NCI-H524 treated with DMSO at 0.1 percent for 48 hours (cell line): ENCODE measurements at places on chromosomes 5 and 9.

DNA sequence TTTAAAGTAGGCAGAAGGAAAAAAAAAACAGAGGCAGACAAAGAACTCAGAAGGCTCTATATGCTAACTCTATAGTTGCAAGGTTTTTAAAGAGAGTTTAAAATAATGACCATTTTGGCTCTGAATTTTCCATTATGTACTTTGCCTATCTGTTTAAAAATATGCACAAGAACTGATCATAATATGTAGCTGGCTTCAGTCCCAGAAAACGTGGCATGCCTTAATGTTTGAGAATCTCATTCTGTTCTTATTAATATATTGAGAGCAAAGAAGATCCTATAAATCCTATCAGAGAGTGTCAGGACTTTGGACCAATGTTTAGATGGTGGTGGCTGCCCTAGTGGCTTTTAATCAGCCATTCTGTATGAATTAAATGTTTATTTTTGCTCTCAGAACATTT is 121.5 kb downstream of the JMY start:
- no peak for DNase-seq

- peak; percentile 70 for DNase-seq
These were observed 11.7 kb downstream of the MED7 start for GRCh38 chr5:157130925-157131324.

GRCh38 chr5:172380987-172381643 is 73.2 kb downstream of the SH3PXD2B start:
- DNase-seq: no peak

- no peak for DNase-seq
These were observed 15.9 kb downstream of the PPP2R2B start for GRCh38 chr5:146862641-146863040.

- no peak for DNase-seq
These were observed 88.1 kb downstream of the FGF1 start for GRCh38 chr5:142597546-142598337.

DNA sequence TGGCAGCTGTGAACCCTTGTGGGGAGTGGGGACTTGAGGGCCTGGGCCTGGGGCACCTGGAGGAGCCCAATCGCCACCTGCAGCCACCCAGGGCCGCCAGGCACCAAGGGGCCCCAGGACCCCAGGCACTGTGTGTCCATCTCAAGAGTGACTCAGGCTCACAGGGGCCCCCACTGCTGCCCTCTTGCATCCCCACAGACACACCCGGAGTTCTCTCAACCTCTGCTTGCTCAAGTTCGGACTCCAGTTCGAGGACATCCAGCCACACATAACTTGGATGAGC is 51.9 kb downstream of the MRPL36 start:
- DNase-seq: no peak

DNA sequence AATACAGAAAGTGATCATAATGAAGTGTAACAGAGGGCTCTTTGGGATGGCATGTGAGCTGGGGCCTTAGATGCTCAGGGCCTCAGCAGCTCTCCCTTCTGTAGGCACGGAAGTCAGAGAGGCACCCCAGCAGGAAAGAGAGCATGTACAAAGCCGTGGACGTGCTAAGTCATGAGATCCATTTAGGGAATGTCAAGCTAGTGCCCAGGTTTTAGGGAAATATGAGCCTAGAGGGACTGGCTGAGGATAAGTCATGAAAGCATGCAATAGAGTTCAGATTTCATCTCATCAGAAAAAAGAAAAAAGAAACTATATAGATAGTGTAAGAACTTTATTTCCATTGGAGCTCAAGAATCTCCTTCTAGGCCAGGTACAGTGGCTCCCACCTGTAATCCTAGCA is 379.5 kb upstream of the KLF4 start:
- no peak for DNase-seq

DNA sequence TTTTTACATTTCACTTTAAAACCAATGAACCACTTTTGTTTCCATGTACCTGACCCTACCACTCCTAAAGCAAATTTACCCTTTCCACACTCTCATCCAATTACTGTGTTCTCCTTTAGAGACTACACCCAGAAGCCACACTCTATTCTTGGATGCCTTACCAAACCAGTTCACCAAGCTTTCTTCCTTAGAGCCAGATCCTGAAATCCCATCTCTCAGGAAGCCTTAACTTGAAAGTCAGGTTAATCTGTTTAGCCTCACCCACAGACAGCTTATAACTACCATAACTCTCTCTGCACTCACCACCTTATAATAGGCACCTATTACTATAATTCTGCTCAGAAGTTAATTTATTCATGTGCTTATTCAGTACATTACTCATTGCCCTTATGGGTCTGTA is 4.3 kb downstream of the CSNK1A1 start:
- no peak for DNase-seq

GRCh38 chr5:133814152-133814551 is 154.3 kb downstream of the C5orf15 start:
- DNase-seq: no peak

- DNase-seq: no peak
These were observed 344.2 kb downstream of the SPATA31D1 start for GRCh38 chr9:82332774-82333152.

DNA sequence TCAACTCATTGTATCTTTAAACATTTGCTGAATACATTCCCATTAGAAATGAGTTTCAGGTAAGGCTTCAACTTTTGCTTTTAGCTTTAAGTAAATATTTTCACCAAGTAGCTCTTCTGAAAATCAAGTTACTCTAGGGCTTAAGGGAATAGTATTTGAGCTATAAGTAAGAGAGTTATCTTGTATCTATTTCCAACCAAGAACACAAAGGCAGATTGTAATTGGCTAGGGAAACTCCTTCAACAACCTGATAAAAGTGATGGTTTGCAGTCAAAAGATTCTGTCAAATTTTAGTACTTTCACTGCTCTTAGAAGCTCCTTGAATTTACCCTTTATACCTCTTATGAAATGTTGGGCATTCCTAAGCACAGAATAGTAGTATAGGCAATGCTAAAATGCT is 13.0 kb downstream of the ELL2 start:
- no peak for DNase-seq

DNA sequence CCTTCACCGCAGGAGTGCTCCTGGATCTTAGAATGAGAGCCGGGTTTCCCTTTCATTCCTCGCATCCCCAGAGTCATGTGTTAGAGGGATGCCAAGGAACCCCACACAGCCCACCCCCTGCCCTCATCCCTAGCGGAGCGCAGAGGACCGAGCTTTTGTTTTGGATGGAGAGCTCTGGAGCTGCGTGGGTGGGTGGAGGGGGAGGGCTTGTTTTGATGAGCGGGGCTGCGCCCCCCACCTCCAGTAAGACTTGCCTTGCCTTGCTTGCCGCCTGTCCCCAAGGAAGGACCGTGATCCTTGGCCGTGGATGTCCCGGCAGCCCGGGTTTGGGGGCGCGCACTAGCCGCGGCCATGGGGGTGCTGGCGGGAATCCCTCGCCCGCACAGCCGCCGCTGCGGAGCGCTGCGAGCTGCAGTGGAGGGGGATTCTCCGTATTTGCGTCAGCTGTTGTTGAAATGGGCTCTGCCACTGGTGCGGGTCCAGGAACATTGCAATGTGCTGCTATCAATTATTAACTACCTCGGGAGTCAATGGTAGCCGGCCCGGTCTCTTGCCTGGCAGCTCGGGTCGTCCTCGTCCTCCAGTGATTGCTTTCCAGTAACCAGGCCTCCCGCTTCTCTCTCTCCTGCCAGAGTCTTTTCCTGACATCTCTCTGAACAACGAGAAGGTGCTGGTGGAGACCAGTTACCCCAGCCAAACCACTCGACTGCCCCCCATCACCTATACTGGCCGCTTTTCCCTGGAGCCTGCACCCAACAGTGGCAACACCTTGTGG is 1.0 kb downstream of the EGR1 start:
- no peak for DNase-seq

GRCh38 chr9:21160178-21160577 is 6.3 kb downstream of the IFNA21 start:
- no peak for DNase-seq

DNA sequence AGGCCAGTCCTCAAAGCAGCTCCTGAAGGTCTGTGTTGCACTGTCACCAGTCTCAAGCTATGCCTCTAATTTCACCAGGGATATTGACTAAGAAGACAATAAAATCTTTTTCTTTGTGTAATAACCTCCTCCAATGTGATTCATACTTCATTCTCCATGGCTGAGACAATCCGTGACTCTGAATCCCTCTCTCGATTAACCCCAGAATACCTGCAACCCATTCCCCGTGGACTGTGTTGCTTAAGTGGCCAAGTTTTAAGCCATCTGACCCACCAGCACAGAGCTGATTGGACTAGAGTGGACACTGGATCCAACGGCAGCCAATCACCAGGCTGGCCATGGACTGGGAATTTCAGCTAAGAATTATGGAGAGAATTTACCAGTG is 5.4 kb upstream of the CCIN start:
- DNase-seq: no peak

GRCh38 chr5:177595991-177596774 is 3.7 kb upstream of the B4GALT7 start:
- no peak for DNase-seq

GRCh38 chr5:59190746-59191145 is 607.9 kb downstream of the RAB3C start:
- no peak for DNase-seq

GRCh38 chr5:3446410-3446809 is 149.2 kb upstream of the IRX1 start:
- no peak for DNase-seq

DNA sequence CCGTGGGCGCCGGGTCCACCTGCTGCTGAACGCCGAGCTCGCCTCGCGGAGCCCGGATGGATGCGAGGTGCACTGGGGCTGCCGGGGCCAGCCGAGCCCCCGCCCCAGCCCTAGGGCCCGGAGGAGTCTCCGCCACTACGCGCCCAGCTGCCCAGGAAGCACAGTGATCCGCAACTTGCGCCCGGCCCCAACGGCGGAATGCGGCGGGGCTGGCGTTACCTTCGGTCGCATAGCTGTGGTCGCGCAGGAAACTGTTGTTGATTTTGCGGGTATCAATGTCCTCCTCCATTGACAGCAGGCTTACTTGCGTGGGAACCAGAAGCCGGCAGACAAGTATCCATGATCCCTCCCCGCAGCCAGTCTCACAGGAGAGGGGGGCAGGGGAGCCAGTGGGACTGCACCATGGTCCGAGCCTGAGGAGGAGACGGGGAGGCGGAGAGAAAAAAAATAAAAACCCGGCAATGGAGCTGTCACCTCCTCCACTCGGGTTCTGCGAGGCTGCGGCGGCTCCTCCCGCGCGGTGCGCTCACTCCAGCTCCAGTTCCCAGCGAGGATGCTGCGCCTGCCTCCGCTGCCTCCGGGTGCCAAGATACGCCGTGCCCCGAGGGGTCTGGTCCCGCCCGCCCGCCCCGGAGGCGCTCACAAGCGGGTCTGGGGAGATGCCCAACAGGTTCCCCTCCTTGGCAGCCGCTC is 628 bp downstream of the PPP2R2B start:
- DNase-seq: no peak

GRCh38 chr5:142883025-142883424 is 112.8 kb downstream of the ARHGAP26 start:
- DNase-seq: no peak

DNA sequence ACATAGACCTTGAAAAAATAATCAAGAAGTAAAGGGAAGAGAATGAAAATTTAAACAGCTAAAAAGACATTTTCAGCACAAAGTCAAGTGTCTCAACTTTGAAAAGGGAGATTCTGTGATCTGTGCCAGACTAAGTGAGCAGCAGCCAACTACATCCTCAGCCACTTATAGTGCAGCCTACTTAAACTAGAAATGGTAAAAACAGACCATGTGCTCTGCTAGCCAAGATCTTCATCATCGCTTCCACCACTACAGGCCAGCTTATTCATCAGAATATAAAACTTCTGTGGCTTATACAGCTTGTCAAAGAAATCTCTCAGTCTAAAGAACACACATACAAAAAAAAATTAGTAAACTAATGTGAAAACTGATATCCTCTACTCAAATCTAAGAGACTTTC is 63.5 kb downstream of the CEMIP2 start:
- DNase-seq: no peak

DNA sequence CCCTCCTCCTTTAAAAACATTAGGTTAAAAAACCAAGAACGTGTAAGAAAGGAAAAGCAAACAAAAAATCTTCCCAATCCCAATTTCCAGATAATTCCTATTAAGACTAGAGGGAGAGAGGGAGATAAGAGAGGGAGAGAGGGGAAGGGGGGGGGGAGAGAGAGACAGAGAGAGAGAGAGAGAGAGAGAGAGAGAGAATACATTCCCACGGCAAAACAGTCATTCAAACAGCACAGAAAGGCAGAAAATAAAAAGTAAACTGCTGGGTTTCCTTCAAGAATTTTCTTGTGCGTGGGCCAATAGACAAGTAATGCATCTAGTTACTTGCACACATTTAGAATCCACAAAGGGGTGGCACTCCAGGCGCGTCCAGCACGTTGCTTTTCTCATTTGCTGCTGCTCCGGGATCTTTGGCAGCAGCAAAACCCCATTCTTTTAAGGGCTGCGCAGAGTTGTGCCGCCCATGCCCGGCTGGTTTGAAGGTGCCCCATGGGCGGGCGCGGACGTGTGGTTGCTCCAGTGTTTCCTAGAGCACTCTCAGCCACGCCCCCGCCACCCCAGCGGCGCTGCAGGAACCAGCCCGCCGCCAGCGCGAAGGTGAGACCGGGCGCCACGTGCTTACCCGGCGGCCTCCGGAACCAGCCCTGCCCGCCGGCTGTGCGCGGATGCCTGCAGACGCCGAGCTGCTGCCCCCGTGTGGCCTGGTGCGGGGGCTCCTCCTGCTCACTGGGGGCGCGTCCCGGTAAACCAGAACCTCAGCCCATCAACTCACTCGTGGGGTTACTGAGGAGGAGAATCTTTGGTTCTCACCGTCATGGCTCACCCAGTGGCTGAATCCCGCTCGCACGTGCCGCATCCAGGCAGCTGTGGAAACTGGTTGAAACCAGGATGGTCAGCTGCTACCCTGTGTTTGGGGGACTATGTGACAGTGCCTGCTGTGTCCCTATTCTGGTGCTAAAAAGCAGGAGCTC is 44.6 kb downstream of the STC2 start:
- DNase-seq: peak; percentile 30

GRCh38 chr5:68661237-68661636 is 432.6 kb upstream of the SLC30A5 start:
- DNase-seq: no peak

DNA sequence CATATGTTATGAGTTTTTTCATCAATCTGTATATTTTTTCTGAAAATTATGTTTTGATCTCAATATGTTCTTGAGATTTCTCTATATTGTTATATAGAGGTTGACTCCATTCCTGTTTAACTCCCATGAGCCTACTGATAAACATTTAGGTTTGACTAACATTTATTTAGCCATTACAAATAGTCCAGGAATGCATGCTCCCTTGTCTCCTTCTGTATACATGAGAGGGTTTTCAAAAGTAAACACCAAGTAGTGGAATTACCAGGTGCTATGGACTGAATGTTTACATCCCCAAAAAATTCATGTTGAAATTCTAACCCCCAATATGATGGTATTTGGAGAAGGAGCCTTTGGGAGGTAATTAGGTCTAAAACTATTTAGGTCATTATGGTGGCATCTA is 3.5 kb upstream of the OR5C1 start:
- no peak for DNase-seq
